Ureter (tissue), 1 donor: ENCODE measurements at places on chromosomes 3 and 15. TPM values are rescaled to one million over a fixed set of nuclear protein-coding genes. Genes with fewer than 3 reads are reported as not detected.

DNA sequence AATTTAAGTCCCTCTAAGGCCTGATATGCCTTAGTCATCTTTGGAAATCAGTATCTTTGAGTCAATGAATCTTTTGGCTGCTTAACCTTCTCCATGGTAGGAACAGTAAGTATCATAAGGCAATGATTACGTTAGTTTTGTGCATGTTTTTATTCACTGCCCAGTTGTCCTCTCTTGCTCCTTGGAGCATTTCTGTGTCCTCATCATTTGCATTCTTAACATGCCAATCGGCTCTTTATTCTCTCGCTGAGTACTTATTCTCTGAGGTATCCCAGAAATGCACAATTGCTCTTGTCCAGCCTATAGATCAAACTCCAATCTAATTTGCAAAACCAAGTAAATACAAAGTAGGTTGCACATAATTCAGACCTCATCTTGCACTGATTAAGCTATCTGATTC, 405.0 kb upstream of the IL12A start:
- DNase-seq: no peak

STT3B gene
- 169 TPM for total RNA-seq

- no peak for DNase-seq
These were observed 24.4 kb downstream of the SEC61A1 start for GRCh38 chr3:128076483-128077201.

DNA sequence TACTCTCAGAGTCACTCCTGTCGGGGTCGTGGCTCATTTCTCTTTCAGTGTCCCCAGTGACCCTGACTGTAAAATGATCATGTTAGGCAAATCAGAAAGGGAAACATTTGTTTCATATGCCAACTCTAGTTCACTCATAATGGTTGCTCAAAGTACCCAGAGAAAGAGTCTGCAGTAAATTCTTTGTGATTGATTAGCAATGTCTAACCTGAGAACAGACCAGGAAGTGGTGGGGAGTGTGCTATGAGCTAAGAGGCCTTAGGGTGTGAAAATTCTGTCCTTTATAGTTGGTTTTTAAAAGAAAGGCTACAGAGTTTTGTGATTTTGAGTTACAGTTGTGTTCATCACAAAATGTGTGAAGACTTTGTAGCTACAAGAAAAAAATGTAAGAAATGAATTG, 108.9 kb downstream of the EDEM1 start:
- DNase-seq: no peak

DNA sequence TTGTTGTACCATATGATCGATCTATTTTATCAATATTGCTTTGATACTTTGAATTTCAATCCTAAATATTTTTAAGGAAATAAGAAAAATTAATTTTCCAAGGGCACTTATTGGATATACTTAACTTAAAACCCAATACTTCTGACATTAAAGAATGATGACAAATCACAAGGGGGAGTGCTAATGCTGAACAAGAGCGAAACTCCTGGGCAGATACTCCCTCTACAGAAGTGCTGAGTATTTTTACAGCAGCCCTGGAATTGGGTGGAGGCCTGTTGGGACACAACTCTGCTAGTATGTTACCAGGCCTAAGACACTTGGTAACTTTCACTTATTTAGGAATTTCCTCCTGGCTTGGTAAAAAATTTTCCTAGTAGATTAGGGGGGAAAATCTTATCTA, 46.2 kb downstream of the DENND6A start:
- DNase-seq: no peak

- peak; percentile 92 for DNase-seq
These were observed 105.5 kb downstream of the IQSEC1 start for GRCh38 chr3:12967606-12968351.

FHIT gene
- total RNA-seq: 26.0 TPM

- DNase-seq: no peak
These were observed 575.8 kb upstream of the TBL1XR1 start for GRCh38 chr3:177772908-177773557.

CX3CR1 gene
- 1.5 TPM for total RNA-seq

GRCh38 chr15:21262851-21263425, 177.4 kb downstream of the POTEB3 start:
- no peak for DNase-seq

PGBD4 gene
- 1.5 TPM for total RNA-seq

MITF gene
- 28.0 TPM for total RNA-seq

- DNase-seq: no peak
These were observed 795 bp downstream of the LAMB2 start for GRCh38 chr3:49132073-49132436.

GRCh38 chr3:162103808-162104207, 607.2 kb downstream of the OTOL1 start:
- DNase-seq: no peak

REC114 gene
- not detected for total RNA-seq

GRCh38 chr3:101854608-101855304, 5.4 kb downstream of the NFKBIZ start:
- no peak for DNase-seq

DHFR2 gene
- total RNA-seq: 7.5 TPM

GRCh38 chr15:89299896-89300295, 34.7 kb downstream of the POLG start:
- DNase-seq: no peak

DNA sequence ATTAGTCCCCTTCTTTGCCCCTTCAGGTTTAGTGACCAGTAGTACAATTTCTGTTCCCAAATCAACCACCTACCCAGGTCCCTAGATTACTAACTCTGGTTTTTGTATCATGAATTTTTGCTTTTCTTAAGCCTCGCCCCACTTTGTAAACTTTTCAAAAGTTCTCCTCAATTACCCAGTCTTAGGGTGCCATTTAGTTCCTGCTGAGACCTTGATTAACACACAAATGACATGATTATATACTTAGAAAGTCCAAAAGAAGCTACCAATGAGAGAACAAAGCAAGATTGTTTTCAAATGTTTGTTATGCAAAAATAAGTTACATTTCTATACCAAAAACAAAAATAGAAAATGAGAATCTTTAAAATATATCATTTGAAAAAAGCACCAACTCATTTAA, 594.4 kb downstream of the SQOR start:
- DNase-seq: no peak

SENP8 gene
- 5.3 TPM for total RNA-seq

GRCh38 chr3:34070831-34071585, 272.6 kb downstream of the PDCD6IP start:
- DNase-seq: no peak

- DNase-seq: peak; percentile 14
These were observed 126.2 kb downstream of the KLF13 start for GRCh38 chr15:31452595-31453557.

DNA sequence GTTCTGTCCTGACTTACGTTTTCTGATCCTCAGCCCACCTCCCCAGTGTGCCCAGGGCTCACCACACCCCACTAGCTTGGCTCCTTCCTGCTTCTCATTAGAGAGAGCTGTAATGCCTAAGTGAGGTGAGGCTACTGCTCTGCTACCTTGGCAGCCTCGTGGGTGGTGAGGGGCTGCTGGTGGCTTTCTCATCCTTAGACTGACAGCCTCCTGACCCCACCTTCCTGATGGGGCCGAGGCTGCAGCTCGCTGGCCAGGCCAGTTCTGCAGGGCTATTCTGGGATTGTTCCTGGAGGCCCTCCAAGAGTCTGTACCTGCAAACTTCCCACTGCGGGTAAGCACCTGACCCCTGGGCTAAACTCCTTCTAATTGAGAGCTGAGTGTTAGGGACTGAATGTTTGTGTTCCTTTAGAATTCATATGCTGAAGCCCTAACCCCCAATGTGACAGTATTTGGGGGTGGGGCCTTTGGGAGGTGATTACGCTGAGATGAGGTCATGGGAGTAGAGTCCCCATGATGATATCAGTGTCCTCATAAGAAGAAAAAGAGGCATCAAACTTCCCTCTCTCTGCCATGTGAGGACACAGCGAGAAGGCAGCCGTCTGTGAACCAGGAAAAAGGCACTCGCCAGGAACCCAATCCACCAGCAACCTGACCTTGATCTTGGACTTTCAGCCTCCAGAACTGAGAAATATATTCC, 38.1 kb upstream of the IQSEC1 start:
- no peak for DNase-seq

DNA sequence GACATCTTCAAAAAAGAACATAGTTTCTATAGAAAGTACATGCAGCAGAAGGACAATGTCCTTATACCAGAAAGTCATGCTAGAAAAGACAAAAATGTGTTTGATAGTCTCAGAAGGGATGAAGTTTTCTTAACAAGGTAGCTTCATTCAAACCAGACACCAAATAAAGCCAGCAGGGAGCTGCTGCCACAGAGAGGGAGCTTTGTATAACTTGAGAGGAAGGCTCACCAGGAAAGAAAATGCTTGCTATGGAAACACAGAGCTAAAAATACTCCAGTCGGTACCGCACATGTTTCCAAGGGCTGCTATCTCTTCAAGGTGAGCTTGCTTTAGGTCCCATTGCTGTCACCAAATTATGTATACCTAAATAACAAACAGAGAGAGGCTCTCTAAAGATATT, 1074.8 kb upstream of the ALCAM start:
- no peak for DNase-seq

- no peak for DNase-seq
These were observed 16.1 kb downstream of the POU1F1 start for GRCh38 chr3:87260270-87260669.

DNA sequence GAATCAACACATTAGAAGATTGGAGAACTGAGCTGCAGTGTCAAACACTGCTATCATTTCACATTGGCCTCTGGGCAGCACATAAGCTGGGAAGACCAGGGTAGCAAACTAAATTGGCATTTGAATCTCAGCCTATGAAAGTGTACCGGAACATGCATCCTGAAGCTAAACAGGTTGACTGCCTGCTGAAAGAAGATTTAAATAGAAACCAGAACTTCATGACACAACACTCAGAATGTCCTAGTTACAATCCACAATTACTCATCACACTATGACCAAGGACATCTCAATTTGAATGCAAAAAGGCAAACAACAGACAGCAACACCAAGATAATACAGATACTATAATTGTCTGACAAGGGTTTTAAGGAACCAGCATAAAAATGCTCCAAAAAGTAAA, 26.2 kb downstream of the TM2D3 start:
- DNase-seq: no peak

DNA sequence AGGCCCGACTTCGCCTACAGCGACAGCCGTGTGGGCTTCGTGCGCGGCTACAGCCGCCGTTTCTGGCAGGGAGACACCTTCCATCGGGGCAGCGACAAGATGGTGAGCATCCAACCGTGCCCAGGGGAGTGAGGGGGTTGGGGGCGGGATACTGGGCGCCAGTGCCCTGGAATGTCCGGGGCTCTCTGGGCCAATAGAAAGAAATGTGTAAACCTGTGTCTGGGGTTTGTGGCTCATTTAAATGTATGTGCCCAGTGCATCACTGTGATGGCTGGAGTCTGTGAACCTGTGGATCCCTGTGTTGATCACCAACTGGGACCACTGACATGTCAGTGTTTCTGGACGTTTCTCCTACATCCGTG, 423 bp downstream of the CHAC1 start:
- DNase-seq: no peak

ANKRD34C gene
- total RNA-seq: not detected

KCNAB1 gene
- 9.1 TPM for total RNA-seq

DNA sequence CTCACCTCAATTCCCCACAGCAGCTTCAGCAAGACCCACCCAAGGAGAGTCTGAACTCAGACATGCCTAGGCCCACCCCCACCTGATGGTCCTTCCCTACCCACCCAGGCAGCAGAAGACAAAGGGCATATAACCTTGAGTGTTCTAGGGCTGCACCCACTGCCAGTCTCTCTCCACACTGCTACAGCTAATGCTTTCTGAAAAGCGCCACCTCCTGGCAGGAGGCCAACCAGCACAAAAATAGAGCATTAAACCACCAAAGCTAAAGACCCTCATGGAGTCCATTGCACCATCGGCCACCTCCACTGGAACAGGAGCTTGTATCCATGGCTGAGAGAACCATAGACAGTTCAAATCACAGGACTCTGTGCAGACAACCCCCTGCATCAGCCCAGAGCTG, 11.3 kb upstream of the RPL39L start:
- DNase-seq: no peak

DNA sequence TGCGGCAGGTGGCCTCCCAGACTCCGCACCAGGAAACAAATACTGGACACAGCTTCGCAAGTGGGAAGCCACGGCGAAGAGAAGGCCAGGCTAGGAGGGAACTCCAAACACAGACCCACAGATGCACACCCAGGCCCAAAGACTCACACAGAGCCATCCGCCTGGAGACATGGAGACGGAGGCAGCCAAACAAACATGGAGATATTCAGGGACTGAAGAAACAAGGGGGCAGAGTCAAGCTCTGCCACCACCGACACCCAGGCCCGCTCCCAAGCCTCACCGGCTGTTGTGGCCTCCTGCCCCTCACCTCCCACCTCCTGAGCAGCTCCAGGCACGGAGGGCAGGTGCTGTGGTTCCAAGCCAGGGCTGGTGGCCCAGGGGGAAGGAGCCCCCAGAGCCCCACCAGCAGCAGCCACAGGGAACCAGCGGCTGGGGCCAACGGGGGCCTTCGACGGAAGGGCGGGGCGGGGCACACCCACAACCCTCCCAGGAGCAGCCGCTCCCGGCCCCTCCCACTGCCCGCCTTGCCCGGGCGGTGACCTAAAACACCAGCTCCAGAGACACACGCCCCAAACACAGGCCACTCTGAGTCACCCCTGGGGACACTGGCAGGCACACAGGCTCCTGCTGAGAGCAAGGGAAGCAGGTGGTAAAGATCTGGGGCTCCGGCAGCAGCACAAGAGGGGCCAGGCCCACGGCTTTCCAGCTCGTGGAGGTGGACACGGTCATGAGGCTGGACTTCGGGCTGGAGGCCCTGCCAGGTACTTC, 31.9 kb downstream of the TNK2 start:
- peak; percentile 79 for DNase-seq

DNA sequence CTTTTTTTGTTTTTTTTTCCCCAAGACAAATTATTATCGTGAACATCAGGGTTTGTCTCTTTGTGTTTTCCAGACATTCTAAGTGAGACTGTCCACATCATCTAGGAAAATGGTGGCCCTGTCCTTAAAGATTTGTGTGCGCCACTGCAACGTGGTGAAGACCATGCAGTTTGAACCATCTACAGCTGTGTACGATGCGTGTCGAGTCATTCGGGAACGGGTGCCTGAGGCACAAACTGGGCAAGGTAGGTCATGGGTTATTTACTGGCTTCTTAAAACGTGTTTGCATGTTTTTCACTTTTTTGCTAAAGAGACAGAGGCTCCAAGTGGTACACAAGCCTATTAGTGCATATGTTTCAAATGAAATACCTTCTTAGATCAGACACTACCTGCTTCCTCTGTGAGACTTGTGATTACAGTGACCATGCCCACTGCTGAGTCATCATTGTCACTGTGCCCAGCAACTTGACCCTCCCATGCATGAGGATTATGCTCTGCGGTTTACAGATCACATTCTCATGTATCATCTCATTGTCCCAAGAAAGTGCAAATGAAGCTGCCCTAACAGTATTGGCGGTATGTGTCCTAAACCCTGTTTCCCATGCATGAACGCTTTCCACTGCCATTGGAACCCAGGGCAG, 395.2 kb upstream of the TPM1 start:
- no peak for DNase-seq

MESP1 gene
- total RNA-seq: 0.29 TPM

NRG4 gene
- 16.3 TPM for total RNA-seq

MAGEL2 gene
- 0.70 TPM for total RNA-seq

- no peak for DNase-seq
These were observed 20.2 kb upstream of the TM4SF18 start for GRCh38 chr3:149353581-149354184.
